Adrenal gland (tissue), 19 donors: ENCODE measurements at places on chromosomes 4 and X. TPM values are rescaled to one million over a fixed set of nuclear protein-coding genes. Genes with fewer than 3 reads are reported as not detected.

GRCh38 chrX:24125028-24125612 lies 24.4 kb upstream of the ZFX start:
- DNase-seq = no peak

Gene SHROOM4
- total RNA-seq = 6.7 TPM

DNA sequence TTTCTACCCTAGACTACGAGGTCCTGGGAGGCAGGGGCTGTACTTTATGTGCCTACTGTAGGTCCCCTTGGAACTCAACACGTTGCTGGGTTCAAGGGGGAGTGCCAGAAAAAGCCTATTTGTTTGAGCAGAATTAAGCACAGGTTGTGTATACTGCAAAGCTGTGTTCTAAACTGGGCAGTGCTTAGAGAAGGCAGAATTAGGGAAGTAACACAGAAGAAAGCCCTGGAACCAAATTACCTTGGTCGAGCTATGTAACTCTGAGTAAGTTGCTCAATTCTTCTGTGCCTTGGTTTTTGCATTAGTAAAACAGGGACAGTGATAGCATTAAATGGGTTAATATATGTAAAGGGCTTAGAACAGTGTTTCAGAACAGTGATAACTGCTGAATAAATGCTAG lies 245.0 kb upstream of the SFRP2 start:
- no peak for DNase-seq

- DNase-seq = no peak
Measured at GRCh38 chr4:166049036-166049435, 176.0 kb downstream of the TLL1 start.

Gene PPP1R2C
- not detected for total RNA-seq

- DNase-seq = no peak
Measured at GRCh38 chr4:95209927-95210326, 338.8 kb downstream of the UNC5C start.

Gene DCAF8L2
- not detected for total RNA-seq

DNA sequence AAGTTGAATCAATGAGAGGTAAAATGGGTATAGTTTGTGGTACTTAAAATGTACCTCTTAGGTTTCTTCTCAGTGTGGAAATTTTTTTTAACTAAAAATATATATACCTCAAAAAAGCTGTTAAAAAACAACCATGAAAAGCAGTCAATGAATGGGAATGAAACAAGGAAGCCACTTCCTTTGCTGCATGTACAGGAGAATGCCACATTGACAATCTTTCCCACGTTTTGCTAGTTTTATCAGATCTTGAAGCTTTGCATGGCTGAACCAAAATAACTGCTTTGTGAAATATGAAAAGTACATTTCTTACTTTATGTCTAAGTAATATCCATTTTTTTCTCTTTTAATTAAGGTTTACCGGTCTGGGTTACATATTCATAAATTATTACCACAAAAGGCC lies 71.8 kb downstream of the PRKG2 start:
- DNase-seq = no peak

DNA sequence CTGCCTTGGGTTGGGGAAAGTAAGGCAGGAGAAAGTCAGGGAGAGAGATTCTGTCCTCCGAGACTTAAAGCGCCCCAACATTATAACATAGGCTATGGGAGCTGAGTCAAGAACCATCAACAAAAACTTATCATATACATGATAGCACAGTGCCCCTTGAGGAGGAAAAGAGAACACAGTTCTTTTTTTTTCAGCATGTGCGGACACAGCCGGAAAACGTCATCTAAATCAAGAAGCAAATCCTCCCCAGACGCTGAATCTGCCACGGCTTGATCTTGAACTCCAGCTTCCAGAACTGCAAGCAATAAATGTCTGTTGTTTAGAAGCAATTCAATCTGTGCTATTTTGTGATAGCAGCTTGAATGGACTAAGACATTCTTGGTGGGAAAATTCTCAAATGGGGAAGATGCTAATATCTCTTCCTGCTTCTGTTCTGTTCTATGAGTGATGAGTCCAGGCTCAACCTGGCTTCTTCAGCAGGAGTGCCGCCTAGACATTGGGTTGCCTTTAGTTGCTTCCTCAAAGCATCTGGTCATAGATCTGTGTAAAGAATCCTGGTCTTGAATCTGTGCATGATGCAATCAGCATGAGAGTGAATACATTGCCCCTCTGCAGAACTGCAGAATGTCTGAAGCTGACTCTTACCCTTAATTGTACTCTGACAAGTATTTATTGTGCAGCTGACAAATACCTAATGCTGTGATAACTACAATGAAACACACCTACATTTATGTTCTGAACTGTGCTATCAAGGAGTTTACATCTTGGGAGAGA lies 549.8 kb upstream of the PRKX start:
- DNase-seq = no peak
